Neural crest cell (in vitro differentiated cells): ENCODE measurements at places on chromosomes 12 and 14.

DNA sequence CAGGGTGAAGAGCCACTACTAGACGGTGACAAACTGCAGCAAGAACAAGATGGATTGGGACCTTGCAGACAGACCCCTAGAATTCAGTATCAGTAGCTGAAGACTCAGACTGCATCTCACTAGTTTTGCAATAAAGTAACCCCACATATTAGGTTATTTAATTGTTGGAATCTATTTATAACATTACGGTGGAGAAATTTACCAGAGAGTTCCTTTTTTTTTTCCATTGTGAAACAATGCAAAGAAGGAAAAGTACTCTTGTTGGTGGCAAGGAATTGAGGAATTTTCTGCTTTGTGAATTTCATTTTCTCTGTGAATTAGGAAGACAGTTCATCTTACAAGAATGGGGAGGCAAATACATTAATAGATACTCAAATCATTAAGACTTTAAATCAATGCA is 185.7 kb upstream of the PPFIA2 start:
- DNase-seq = no peak

GRCh38 chr14:69685716-69686115 is 74.3 kb downstream of the SUSD6 start:
- DNase-seq = no peak

GRCh38 chr12:75378354-75378753 is 12.5 kb upstream of the GLIPR1L2 start:
- no peak for DNase-seq

DNA sequence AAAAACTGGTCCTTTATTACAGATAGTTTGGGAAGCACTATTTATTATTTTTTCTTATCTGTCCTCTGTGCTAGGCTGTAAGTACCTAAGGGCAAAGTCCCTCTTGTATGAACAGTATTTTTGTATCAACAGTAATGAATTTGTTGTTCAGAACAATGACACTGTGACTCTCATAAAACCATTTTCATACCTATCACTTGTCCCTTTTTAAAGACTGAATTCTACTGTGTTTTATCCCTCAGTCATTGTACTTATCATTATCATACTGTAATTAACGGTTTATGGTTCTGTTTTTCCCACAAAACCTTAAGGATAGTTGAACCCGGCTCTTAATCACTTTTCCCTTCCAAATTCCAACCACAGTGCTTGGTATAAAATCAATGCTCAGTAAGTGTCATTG is 69.4 kb downstream of the SRGAP1 start:
- DNase-seq = no peak

- no peak for DNase-seq
These were observed 19.1 kb downstream of the KICS2 start for GRCh38 chr12:64203036-64203435.
